GM04504 (cell line): ENCODE measurements at places on chromosomes 2 and 18.

DNA sequence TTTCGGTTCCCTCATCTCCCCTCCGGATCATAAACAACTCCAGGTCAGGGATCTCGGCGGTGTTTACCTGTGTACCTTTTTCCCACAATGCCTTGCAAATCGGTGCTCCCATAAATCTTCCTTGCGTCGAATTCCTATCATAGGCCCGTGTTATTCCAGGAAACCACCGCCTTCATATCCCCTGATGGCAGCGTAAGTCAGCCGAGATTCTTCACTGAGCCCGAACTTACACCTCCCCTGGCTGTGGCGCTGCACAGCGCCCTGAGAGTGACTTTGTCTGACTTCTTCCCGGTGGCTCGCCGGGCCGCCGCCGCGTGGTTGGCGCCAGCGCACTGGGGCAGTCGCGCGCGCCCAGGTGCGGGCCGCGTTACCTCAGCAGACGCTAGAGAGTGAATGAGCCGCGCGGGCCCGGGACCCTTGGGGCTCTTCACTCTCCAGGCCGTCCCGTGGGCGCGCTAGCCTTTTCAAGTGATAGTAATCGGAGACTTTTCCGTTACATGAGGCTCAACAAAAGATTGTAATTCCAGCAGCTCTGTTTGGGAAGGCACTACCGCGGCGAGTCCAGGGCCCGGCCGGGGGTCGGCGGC, 101.6 kb downstream of the SPTBN1 start:
- DNase-seq, result no peak

DNA sequence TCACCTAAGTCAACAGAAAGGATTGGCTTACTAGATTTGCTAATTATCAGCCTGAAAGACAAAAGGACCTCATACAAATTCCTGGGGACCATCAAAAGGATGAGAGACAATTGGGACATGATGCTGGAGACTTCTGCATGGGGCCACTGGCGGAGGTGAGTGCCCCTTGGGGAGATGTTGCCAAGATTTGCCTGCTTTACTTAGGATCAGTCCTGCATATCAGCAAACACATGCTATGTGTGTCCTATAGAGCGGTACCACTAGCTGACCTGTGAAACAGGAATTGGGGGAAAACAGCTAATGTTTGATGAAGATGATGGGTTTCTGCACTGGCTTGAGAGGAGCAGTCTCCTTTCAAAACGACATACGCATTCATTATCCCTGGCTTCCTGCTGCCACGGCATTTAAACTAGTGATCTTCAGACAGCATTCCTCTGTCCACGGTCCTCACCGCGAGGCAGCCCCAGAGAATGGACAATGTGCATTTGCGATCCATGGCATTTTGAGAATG, 104.2 kb downstream of the TGIF1 start:
- DNase-seq, result no peak

GRCh38 chr18:36814994-36815393, 13.8 kb downstream of the TPGS2 start:
- no peak for DNase-seq

DNA sequence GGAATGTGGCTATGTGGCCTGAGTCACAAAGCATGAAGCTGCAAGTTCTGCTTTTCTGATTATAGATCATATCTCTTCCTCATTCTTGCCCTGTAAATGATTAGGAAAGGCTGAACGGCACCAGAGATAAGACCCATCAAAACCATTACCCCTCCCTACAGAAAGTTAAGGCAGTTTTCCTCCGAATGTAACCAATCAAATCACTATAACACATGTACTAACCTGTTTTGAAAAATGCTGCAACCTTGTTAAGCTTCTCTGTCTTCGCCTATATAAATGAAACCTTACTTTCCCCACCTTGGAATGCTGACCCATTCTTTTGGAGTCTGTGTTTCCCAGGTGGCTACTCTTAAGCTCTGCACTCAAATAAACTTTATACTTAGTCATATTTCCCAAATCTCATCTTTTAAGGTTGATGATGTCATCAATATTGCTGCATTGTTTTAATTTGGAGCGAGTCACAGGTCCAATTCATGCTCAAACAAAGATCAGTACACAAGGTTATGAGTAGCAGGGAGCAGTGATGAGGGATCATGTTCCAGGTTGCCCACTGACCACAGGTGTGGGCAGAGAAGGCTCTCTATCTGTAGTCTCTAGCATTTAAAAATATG, 662.3 kb downstream of the IRS1 start:
- DNase-seq, result no peak

DNA sequence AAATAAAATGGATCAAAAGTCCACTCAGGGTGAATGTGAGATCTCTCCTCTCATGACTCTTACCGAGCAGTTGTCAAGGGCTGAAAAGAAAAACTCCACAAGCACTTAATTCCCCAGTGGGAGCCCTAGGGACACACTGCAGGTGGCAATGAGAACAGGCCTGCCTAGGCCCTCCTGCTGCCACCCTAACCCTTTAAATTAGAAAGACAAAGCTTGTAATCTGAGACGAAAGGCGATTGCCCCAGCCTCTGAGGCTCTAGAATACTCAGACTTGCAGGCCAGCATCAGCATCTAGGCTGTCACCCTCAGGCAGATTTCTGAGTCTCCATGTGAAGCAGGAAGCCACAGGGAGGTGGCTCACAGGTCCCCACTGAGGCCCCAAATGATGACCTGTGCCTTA, 457.0 kb upstream of the MYT1L start:
- no peak for DNase-seq

DNA sequence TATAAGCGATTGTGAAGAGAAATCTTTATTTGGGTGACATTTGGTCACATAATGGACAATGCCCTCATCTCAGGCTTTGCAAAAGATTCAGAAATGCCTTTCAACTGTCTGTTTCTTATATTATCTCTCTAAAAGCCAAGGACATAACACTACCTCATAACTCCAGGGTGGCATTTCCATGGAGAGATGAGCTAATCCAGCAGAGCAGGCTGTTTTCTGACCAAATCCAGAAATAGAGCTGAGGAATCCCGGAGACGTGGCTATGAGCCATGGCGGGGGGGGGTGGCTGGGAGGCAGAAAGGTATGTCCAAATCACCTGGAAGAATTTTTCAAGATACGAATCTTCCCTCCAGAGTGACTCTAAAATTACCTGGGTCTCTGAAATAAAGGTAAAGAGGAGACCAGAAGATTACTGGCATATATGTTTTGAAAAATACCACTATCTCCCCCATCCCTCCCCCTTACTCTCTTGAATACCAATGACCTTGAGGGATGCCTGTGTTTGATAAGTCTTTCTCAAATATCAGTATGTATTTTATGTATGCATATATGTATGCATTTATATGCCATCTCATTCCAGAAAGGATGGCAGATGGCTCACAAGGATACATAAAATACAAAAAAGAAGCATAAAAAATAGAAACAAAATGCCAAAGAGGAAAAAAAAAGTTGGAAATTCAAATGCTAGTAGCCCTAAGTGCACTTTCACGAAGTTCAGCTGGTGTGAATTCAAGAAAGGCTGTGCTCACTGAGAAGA, 296.0 kb upstream of the MGAT5 start:
- no peak for DNase-seq

- no peak for DNase-seq
Measured at GRCh38 chr18:56197241-56197859, 441.0 kb downstream of the TXNL1 start.

DNA sequence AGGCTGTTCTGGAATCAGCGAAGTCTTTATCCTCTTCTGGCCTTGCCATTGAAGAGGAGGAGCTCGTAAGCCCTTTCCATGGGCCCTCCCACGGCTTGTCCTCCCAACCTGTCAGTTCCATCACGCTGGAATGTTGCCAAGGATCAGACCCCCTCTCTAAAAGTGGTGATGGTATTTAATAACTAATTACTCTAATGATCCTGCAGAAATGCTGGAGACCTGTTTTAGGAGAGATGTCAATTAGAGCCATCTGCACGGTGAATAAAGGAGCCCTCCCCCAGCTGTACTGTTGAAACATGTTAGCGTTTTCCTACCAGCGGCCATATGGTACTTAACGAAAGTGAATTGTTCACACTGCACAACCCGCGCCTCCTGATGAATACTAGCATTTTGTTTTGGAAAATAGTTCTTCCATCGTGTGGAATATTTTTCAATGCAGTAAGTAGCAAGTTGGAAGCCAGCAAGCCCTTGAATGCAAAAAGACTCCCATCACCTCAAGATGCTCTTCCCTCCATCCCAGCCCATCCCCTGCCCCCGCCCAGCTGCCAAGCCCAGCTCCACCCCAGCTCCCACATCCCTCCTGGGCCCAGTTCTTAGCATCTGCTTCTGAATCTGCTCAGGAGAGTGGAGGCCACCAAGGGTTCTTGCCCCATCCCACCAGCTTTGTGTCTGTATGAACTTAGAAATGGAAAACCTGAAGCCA, 145.4 kb downstream of the KLHL29 start:
- no peak for DNase-seq

DNA sequence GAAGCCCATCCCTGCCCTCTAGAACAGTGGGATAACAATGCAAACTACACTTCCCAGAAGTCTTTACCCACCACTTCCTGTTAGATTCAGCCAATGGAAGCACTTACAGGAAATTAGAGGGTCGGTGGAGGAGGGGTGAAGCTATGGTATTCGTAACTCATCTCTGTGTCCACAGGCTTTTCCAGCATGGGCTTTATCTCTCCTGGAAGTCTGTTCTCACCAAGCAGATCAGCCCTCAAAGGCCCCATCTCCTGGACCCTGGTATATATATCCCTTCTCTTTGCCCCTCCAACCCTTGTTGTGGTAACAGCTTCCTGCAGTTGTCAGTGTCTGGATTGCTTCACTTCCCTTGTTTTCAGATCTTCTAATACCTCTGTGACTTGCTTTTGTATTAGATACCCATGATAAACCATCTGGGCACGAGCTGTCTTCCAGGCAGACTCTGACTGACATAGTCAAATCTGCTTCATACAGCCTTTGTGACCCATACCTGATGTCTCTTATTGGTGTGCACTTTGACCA, 475.0 kb upstream of the POU3F3 start:
- no peak for DNase-seq

DNA sequence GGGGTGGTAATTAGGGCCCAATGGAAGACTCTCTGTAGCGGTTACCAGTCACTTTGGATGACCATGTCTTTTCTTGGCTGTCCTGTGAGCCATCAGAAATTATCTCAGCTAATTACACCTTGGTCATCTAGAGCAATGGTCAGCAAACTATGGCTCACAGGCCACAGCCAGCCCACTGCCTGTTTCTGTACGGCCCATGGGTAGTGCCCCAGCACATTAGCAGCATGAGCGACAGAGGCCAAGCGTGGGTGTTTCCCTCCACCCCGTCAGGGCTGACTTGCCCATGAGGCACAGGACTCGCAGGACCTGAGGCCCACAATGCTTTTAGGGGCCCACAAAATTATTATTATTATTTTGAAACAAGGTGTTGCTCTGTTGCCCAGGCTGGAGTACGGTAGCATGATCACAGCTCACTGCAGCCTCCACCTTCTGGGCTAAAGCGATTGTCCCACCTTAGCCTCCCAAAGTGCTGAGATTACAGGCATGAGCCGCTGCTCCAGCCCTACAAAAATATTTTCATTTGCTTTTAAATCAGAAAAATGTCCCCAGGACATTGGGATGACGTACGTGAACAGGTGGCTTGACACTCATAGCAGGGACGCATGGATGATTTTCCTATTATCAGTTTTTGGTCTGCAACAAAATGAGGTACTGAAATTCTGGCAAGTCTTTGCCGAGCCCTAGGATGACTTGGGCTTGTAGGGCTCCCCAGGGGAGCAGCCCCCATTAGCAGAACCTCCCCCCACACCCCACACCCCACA, 29.3 kb upstream of the CEP68 start:
- no peak for DNase-seq

GRCh38 chr2:222452422-222452950, 28.1 kb downstream of the SGPP2 start:
- DNase-seq, result no peak

GRCh38 chr18:80170395-80171053, 61.5 kb downstream of the ADNP2 start:
- no peak for DNase-seq

- no peak for DNase-seq
Measured at GRCh38 chr2:128380061-128380889, 61.6 kb upstream of the HS6ST1 start.

DNA sequence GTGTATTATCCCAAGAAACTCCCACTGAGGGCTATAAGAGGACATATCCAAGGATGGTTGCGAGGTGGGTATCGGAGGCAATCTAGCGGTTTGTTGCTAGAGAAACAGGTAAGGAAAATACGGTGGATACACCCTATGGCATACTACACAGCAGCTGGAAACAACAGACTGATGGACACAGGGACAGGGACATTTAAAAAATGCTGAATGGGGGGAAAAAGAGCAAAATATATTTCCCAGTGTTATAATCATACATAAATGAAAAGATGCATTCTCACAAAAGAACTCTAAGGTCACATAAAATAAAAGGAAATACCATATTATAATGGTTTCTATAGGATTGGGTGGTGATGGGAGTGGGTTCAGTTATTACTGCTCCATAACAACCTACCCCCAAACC, 95.9 kb downstream of the SMC6 start:
- no peak for DNase-seq

- no peak for DNase-seq
Measured at GRCh38 chr2:186065491-186065890, 326.9 kb downstream of the FSIP2 start.

- peak; percentile 89 for DNase-seq
Measured at GRCh38 chr2:9538000-9538507, 17.6 kb downstream of the ADAM17 start.

DNA sequence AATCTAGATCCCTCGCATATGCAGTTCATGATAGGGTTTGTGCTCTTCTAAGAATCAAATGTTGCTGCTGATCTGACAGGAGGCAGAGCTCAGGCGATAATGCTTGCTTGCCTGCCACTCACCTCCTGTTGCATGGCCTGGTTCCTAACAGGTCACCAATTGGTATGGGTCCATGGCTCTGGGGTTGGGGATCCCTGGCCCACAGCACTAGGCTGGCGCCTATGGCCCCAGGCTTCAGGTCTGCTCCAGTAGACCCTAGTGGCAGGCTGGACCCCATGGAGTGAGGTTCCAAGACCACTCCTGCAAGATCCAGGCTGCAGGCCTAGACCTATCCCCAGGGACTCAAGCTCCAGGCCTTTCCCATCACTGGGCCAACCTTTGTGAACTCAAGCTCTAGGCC, 102.3 kb downstream of the SPHKAP start:
- DNase-seq, result no peak

- no peak for DNase-seq
Measured at GRCh38 chr2:150977296-150977695, 284.4 kb downstream of the RBM43 start.

DNA sequence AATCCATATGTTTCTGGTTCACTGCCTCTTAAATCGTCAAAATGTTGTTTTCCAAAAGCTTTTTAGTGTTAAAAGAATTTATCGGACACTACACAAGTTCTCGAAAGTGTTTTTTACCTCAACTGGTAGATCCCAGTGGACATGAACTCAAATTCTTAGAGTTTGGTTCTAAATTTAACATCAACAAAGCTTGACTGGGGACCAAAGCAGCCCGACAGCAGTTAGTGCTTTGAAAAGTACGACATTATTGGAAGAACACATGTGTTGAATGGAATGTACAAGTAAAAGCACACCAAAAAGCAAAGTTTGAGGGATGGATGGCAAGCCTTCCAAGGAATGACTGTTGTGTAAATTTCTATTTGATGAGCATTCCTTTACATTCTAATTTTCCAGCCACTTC, 803.9 kb upstream of the POU3F3 start:
- DNase-seq, result no peak

GRCh38 chr2:195151711-195152110, 505.3 kb upstream of the SLC39A10 start:
- DNase-seq, result no peak

- DNase-seq, result no peak
Measured at GRCh38 chr2:8239531-8240088, 442.2 kb upstream of the ID2 start.
